ENCODE measurements at places on chromosomes 2 and 18.

DNA sequence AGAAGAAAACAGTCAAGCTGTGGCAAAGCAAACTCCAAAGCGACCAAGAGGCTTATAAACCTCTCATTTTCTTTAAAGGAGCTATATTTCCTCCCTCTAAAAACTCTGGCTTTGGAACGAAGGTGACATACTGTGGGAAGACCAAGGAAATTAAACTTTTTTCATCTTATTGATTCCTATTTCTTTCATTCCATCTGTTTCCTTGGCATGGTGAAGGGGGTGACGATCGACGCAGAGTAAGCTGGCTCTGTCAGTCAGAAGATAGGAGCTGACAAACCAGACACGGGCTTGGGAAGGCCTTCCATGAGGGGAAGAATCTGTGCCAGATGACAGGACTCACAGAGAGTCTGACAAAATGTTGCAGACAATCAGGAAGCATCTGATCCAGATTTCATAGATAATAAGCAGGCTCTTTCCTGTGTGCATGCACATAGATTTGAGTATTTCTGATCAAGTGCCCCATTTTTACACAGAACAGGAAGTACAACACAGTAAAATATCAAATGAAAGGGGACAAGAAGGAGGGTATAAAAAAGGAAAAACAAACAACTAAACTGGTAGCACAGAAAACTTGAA, 261.7 kb downstream of the SATB2 start:
- peak; percentile 5 for DNase-seq

- DNase-seq, result no peak
These were observed 8.1 kb downstream of the CYB5A start for GRCh38 chr18:74283646-74284045.

DNA sequence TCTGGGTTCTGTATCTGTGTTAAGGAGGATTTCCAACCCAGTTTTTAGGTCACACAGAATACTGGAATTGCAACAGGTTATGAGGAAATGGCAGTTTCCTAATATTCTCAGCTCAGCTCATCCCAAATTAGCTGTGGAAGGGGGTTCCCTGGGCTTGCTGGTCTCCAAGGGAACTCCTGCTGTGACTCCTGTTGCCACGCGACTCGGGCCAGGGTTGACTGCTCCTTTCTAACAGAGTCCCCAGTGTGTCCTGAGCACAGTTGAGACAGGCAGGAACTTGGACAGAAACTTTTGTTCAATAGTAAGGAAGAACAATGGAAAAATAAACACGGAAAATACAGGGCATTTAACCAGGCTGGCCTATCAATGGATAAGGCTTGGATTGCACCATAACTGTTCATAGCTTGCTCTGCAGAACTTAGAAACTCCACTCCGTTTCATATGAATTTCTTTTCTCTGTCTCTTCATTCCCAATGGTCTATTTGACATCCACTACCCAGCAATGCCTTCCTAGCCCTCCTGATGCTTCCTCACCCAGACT, 3.8 kb upstream of the ROCK2 start:
- DNase-seq, result peak; percentile 71

DNA sequence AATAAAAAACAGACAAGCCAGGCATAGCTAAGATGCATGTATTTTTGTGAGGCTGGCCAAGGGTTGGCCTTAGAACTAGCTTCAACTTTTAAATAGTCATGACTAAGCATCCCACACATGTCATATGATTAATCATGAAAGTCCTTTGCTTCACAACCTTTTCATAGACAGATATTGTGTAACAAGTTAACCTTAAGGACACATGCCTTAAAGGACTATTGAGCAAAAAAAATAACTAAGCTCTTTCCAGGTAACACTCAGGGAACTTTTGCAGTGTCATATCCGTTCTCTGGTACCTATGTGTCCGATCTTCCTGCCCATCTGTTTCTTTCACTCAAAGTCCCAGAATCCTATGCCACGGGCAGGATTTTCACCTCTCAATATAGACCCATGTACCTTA, 498.4 kb downstream of the STK39 start:
- DNase-seq, result no peak

DNA sequence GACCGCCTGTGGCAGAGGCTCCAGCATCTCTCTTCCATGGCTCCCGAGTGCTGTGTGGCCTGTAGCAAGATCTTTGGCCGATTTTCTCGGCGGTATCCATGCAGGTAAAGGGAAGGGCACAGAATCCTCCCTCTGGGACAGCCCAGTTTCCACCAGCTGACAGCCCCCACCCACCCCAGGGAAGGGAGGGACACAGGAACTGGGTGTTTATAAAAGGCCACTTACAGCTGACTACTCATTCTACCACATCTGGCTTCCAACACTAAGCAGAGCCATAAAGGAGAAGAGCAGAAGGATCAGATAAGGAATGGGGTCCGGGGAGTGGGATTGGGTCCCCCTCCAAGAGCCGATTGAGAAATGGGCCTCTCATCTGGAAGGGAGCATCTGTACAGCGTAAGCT, 20.2 kb downstream of the RUFY4 start:
- no peak for DNase-seq

GRCh38 chr2:73969356-73969755, 15.4 kb upstream of the TET3 start:
- DNase-seq, result no peak

Data from dermis microvascular lymphatic vessel endothelial cell (primary cell).